ENCODE measurements at places on chromosomes 3 and 15.

DNA sequence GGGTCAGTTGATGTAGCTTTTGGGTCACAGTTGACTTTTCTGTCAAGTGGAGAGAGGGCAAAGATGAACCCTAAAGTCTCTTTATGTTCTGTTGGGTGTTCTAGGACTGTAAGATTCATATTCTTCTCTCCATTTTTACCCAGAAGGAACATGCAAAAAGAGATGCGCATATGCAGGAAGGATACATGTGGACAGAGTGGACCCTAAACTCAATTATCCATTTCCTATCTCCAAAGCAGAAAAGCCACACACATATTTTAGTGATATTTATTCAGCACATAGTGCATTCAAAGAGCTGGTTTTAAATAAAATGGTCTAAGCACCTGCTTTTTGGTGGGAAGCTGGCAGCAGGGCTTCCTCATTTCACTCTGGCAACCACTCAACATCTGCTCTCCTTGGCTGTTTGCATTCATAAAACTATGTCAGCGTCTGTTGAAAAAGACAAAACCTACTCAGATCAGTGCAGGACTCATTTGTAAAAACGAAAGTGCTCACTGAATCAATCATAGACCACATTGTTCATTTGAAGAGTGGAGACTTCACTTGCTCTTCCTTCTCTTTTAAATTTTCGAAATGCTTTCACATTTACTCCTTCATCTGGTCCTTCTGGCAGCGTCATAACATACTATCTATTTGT is 96.6 kb downstream of the SEMA6D start:
- DNase-seq, result no peak

- DNase-seq, result no peak
Observed at GRCh38 chr3:56810577-56811545, 9.1 kb upstream of the ARHGEF3 start.

- no peak for DNase-seq
Observed at GRCh38 chr15:25250906-25251622, 187.8 kb downstream of the UBE3A start.

GRCh38 chr3:159928071-159928491 is 60.6 kb upstream of the IL12A start:
- no peak for DNase-seq

- no peak for DNase-seq
Observed at GRCh38 chr3:148758303-148758884, 60.7 kb downstream of the AGTR1 start.

DNA sequence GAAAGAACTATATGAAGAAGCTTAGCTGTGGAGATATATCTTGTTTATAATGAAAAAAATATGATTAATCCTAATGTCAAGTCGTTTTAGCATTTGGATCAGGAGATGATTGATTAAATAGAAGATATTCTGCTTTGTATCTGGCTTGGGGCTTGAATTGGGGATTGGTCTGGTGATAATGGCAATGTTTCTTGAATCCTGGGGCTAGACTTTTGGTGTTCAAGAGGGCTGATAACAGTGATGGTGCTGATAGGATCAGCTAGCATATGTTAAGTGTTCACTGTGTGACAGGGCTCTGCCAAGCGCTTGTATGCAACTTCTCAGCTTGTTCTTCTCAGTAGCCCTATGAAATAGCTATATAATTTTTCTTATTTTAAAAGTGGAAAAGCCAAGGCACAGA is 20.2 kb downstream of the CNOT10 start:
- no peak for DNase-seq

GRCh38 chr3:176587089-176587488 is 610.2 kb downstream of the TBL1XR1 start:
- DNase-seq, result no peak

DNA sequence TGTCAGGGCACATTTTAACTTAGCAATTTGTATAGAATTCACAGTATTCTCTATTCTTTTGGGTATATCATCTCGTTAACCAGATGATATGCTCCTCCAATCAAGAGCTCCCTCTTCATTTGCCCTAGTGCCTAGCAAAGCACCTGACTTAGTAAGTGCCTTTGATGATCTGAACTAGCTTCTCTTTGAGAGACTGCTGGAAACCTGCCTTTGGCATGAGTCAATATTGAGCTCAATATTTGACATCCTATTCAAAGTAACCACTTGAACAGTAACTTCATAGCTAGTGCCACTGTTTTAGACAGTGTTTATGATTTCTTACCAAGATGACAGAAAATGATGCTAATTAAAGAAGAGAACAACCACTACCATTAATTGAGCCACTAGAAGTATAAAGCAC is 696.3 kb upstream of the UBE2E2 start:
- DNase-seq, result no peak

DNA sequence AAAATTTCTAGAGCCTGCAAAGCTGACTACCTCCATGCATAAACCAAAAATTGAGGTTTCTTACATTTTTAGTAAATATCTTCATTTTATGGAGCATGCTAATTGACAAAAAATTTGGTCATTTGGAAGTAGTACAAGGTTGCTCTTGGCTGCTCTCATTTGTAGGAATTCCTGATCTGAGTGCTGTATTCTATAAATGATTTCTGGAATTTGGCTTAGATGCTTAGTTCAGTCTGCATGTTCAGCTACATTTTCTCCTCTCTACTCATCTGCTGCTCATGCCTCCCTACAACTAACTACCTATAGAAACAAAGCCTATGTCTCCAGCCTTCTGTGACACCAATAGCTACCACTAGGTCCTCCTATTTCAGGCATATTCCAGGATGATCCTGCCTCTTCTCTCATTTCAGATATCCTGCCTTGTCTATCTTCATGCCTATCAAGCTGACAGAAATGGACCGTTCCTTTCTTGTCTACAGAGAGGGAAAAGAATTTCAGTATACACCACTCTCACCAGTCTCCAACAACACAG is 901.1 kb downstream of the TBL1XR1 start:
- DNase-seq, result no peak

Data from activated naive CD4-positive, alpha-beta T cell (primary cell).